ENCODE measurements at places on chromosomes 3 and 15.

DNA sequence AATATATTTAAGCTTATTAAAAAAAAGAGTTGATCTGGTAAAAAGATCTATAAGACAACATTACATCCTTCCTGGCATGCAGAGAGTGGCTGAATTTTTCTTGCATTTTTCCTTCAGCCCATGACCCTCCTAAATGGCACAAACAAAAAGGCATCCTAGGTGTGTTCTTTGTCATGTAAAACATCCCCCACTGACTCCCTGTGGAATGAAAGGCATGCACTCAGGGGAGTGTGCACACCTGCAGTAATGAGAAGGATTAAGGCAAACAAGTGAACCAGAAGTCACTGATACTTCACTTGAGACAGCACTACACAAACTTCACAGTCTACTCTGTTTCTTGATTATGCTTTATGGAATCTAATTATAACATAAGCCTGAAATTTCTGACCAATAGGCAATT is 195.0 kb downstream of the RBMS3 start:
- no peak for DNase-seq

- DNase-seq: no peak
Observed at GRCh38 chr3:193335031-193335430, 43.5 kb downstream of the ATP13A5 start.

DNA sequence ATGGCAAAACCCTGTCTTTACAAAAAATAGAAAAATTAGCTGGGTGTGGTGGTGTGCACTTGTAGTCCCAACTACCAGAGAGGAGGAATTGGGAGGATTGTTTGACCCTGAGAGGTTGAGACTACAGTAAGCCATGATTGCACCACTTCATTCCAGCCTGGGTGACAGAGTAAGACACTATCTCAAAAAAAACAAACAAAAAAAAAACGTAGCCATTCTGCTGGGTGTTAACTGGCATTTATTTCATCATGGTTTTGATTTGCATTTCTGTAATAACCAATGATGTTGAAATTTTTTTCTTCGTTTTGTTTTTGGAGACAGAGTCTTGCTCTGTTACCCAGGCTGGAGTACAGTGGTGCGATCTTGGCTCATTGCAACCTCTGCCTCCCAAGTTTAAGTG is 63.3 kb downstream of the RPLP1 start:
- DNase-seq: no peak

DNA sequence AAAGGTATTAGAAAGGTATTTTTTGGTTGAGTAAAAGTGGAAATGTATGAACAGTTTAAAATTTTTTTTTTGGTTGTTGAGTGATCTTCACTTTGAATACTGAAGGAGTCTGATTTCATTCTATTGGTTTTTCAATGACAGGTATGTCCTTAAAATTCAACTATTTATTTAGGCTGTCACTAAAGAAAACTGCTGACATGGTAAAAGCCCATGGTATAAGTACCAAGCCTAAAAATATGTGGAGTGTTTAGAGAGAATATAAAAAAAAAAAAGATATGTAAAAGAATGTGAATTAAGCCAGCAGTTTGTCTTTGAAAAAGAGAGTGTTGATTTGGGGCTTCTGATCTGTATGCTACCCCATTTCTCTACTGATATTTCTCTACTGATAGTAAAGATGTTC is 90.3 kb upstream of the SUCLG2 start:
- DNase-seq: no peak

GRCh38 chr15:67531379-67531914 is 10.5 kb downstream of the C15orf61 start:
- no peak for DNase-seq

- no peak for DNase-seq
Observed at GRCh38 chr15:80574590-80574989, 120.5 kb upstream of the ABHD17C start.

GRCh38 chr3:13689373-13690260 is 140.7 kb downstream of the FBLN2 start:
- no peak for DNase-seq

- DNase-seq: no peak
Observed at GRCh38 chr15:65413760-65414144, 9.0 kb downstream of the IGDCC4 start.

GRCh38 chr15:100174904-100175275 is 166.9 kb downstream of the ADAMTS17 start:
- DNase-seq: no peak

DNA sequence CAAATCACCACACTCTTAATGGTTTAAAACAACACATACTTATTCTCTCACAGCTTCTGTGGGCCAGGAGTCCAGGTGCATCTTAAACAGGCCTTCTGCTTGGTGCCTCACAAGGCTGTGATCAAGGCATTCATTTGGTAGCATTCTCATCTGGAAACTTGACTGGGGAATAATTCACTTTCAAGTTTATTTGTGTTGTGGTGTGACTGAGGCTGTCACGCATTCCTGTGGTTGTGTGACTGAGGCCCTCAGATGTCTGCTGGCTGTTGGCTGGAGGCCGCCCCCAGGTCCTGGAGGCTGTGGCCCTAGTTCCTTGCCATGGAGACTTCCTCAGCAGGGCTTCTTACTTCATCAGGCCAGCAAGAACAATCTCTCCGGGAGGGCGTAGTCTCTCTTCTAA is 16.9 kb upstream of the FAM3D start:
- peak; percentile 2 for DNase-seq

- no peak for DNase-seq
Observed at GRCh38 chr3:104687362-104687761, 679.3 kb upstream of the ALCAM start.

DNA sequence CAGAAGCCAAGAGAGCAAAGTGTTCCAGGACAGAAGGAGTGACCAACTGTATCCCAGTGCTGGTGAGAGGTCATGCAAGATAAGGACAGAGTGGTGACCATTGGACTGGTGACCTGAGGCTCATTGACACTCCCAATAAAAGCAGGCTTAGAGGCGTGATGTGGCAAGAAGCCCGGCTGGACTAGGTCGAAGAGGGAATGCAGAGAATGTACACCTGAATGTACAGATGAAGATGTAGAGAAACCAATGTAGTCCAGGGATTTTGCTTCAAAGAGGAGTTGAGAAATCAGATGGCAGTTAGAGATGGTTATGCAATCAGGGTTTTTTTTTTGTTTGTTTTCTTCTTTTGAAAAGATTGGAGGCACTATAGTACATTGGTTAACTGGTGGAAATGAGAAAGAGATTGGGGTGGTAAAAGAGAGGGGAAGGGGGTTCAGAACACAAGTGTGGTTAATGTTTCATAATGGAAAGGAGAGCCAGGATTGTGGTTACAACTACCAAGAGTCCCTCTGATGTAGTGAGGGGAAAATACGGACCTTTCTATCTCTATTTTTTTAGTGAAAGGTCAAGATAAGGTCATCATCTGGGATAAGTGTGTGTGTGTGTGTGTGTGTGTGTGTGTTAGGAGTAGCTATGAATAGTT is 23.3 kb downstream of the ST3GAL6 start:
- DNase-seq: no peak

DNA sequence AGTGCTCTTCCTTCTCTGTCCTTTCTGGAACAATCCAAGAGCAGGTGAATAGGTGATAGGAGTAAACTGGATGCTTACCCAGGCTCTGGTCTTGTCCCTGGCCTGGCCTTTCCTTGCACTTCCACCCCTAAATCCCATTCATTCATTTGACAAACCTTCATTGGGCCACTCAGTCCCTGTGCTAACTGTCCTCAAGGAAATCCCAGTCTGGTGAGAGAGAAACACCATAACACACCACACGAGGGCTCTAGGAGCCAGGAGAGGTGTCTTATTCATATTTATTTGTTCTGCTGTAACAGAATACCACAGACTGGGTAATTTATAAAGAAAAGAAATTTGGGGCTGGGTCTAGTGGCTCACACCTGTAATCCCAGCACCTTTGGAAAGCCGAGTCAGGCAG is 22.8 kb downstream of the EFCC1 start:
- no peak for DNase-seq

GRCh38 chr15:22980189-22981050 is at the start of gene CYFIP1:
CYFIP1 (minus strand) TSS chr15:22980368; CDS start chr15:22947285, 33,083 bp downstream.
- DNase-seq: peak; percentile 40

- DNase-seq: no peak
Observed at GRCh38 chr3:11566916-11567315, 76.8 kb downstream of the VGLL4 start.

DNA sequence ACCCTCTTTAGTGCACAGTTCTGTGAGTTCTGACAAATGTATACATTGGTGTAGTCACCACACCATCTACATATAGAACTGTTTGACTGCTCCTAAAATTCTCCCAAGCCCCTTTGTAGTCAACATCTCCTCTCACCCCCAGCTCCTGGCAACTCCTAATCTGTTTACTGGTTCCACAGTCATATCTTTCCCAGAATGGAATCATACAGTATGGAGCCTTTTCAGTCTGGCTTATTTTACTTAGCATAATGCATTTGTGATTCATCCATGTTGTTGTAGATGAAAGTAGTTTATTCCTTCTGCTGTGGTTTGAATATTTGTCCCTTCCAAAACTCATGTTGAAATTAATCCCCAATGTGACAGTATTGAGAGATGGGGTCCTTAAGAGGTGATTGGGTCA is 41.6 kb upstream of the CCDC174 start:
- DNase-seq: no peak

DNA sequence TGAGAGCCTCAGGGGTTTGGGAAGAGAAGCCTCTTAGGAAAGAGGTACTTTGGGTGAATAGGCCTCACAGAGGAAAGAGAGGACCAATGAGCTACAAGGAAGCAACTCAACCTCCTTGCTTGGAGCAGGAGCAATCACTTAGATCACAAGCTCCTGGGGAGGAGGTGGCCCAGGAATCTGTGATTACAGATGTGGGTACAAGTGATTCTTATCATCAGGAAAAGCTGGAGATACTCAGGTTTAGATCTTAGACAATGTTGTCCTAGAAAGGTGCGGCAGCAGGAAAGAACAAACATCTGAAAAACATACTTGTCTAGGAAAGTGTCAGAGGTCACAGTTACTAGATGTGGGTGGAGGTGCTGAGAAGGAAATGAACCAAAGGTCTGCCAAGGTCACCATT is 8.2 kb downstream of the PARP16 start:
- no peak for DNase-seq

GRCh38 chr3:52172262-52172757 is 18.1 kb upstream of the POC1A start:
- DNase-seq: no peak

Measured in stimulated activated CD4-positive, alpha-beta T cell treated with anti-CD3 and anti-CD28 coated beads, Interleukin-12 subunit alpha, Interleukin-12 subunit beta, amount 100 ng/mL, for 48 hours (primary cell).